ENCODE measurements at places on chromosomes 12 and 14. TPM values are rescaled to one million over a fixed set of nuclear protein-coding genes. Genes with fewer than 3 reads are reported as not detected.

DNA sequence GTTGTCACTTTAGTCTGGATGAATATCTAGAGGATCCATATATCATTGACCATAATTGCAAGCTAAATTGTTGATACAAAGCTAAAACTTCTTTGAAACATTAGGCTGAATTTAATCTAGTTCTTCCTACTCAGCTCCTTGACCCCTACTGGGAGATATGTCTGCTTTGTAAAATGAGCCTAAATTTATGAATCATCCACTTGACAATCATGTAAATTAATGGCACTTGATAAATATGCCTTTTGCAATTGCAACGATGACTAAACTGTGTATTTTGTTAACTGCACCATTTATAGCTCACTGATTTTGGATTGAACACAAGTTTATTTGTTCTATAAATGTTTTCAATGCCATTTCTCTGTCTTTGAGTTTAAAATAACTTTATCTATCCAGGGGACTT lies 1616.5 kb upstream of the FLRT2 start:
- no peak for DNase-seq

DNA sequence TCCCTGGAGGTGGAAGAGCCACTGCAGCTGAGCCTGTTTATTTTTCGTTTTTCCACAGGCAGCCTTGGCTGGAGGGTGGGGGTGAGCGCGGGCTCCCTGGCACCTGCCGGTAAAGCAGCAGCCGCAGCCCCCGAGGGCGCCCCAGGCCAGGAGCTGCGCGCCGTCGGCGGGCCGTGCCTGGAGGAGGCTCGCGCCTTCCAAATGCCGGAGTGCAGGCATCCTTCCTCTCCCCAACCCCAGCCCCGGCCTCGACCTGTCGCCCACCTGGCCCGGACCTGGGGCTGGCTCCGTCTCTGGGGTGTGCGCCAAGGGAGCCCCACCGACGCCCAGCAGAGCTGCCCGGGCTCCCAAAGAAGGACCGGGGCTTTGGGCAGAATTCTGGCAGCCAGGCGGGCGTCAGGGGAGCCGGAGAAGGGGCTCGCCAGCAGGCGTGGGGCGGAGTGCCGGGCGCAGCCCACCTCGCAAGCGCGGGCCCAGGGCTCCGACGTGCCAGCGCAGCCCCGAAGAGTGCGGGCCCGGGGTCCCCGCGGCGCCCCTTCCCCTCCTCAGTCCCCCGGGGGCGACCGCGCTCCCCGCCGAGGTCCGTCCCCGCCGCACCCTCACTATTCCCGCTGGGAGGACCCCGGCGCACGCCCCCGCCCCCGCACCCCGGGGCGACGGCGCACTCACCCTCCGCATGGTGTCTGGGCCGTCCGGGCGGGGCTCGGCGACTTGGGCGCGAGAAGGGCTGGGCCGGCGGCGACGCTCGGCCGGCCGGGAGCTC lies 130.3 kb downstream of the NDUFA12 start:
- DNase-seq = no peak

The IRAK3 gene
- total RNA-seq = 22.2 TPM

The RNF212B gene
- not detected for total RNA-seq

The HCAR3 gene
- total RNA-seq = 2.6 TPM

All from breast epithelium (tissue), 4 donors.